ENCODE measurements at places on chromosomes 7 and 10.

DNA sequence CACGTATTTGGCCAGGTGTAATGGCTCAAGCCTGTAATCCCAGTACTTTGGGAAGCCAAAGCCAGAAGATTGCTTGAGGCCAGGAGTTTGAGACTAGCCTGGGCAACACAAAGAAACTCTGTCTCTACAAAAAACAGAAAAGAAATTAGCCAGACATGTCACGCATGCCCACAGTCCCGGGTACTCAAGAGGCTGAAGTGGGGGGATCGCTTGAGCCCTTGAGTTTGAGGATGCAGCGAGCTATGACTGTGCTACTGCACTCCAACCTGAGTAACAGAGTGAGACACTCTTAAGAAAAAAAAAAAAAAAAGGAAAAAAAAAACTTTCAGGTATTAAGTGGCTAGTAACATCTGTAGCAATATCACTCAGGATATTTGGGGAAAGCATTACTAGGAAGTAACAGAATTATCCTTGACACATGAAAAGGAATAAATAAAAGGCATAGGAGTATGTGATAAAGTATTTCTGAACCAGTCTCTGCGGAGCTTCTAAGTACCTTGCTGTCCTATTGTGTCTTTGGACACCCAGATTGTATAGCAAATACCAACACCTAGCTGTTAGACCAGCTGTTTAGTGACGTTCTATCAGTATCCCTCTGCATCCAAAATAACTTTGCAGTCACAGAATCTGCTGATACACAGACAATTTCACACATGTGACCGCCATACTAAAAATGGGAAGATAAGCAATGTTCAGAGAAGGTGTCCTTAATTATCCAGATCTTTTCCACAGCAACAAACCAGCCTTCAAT lies 74.4 kb downstream of the CYTH3 start:
- DNase-seq, result no peak

DNA sequence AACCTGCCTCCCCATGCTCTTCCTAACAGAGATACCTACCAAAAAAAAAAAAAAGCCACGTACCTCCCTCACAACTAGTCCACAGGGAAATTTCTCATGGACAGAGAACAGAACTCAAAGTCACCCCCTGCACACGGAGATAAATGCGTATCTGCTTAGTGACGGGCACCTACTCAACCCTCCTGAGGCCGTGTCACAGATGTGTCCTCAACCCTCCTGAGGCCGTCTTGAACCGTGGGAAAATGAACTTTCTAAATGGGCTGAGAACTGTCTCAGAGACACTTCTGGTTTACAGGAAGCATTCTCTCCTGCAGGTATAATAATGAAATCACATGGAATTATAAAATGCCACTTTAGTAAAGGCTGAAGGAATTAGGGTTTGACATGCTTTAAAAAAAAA lies 155.9 kb downstream of the DIP2C start:
- no peak for DNase-seq

DNA sequence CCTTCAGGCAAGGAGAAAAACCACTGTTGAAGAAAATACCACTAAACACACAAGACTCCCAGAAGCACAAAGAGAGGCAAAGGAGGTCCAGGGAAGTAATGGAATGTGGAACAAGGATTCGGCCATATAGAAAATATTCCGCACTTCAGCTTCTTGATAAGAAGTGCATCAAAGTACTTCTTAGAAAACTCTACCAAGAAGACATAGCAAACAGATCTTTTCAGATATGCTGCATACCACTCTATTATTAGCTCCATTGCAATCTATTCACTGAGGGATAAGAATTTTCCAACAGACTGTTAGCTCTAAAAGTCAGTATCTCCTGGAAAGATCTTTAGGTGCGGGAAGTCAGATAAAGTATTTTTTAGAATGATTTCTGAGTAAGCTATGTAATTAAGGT lies 231.8 kb downstream of the WDR11 start:
- no peak for DNase-seq

GRCh38 chr10:42767906-42768305 lies 14.7 kb upstream of the BMS1 start:
- DNase-seq, result peak; percentile 63

- DNase-seq, result no peak
Measured at GRCh38 chr10:96673318-96674099, 46.8 kb downstream of the PIK3AP1 start.
